ENCODE measurements at places on chromosomes 3 and 15.

DNA sequence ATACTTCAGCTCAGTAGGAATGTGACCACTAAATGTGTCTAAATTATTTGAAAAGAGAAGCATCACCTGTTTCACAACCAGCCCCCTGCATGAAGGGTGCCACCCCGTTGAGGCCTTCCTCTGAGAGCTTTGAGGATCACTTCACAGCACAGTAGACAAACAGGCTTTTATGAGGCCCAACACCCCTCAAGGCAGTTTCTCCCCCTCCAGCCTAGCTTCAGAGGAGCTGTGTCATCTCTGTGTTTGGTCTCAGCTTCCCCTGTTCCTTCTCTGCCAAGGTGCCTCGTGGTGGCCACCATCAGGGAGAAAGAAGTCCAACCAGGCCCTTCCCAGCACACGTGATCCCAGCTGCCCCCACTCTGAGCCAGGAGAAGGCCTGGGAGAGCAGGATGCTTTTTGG, 21.6 kb upstream of the DUSP7 start:
- no peak for DNase-seq

DNA sequence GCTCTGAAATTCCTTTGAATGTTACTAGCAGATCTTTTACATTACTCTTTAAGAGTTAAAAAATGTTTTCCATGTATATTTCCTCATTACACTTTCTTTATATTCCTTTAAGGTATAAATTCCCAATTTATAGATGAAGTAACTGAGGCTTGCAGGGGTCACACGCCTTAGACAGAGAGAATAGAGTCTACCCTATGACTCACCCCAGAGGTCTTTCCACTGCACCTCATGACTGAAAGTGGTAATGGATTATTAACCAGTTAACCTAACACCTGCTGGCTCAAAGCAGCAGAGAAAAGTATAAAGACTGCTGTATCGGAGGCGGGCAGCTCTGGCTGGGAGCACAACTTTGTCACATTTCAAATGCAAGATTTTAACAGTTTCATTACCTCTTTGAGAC, 37.7 kb downstream of the LDHAL6B start:
- DNase-seq = no peak

DNA sequence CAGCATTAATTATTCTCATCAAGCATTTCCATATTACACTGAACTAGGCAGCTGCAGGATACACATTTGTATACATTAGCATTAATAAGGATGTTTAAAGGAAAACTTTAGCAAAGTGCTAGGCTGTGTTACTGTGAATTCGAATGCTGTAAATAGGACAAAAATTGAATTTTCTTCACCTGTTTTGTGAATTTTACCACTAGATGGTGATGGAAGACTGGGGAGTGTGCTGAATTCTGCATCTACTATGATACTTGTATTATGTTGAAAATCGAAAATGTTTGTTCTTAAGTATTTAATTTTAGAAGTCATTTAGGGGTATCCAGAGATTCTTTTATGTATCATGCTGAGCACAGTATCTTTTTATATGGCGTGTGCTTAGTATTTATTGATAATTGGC, 12.3 kb upstream of the P2RY14 start:
- no peak for DNase-seq

- no peak for DNase-seq
These were observed 247.3 kb upstream of the KCNH8 start for GRCh38 chr3:18900994-18901393.

- no peak for DNase-seq
These were observed 867.1 kb upstream of the GBE1 start for GRCh38 chr3:82628385-82629014.
